ENCODE measurements at places on chromosomes 2 and 18. TPM values are rescaled to one million over a fixed set of nuclear protein-coding genes. Genes with fewer than 3 reads are reported as not detected.

COLEC11 gene
- total RNA-seq = 0.92 TPM

SIX2 gene
- 14.4 TPM for total RNA-seq

GCKR gene
- total RNA-seq = not detected

ITGB6 gene
- total RNA-seq = 61.3 TPM

CCL20 gene
- total RNA-seq = not detected

ALPP gene
- not detected for total RNA-seq

TMEM247 gene
- not detected for total RNA-seq

CHRND gene
- 34.2 TPM for total RNA-seq

CFAP221 gene
- total RNA-seq = 3.0 TPM

CYP26B1 gene
- total RNA-seq = 13.8 TPM

SULT1C3 gene
- not detected for total RNA-seq

MIB1 gene
- 86.6 TPM for total RNA-seq

CCDC68 gene
- 5.0 TPM for total RNA-seq

SKOR2 gene
- not detected for total RNA-seq

LOXL3 gene
- total RNA-seq = 11.2 TPM

ST8SIA3 gene
- 0.10 TPM for total RNA-seq

CPO gene
- total RNA-seq = 1.6 TPM

Data from tongue (tissue), 3 donors.